NCI-H524 treated with DMSO at 0.1 percent for 48 hours (cell line): ENCODE measurements at places on chromosomes 16 and 17.

DNA sequence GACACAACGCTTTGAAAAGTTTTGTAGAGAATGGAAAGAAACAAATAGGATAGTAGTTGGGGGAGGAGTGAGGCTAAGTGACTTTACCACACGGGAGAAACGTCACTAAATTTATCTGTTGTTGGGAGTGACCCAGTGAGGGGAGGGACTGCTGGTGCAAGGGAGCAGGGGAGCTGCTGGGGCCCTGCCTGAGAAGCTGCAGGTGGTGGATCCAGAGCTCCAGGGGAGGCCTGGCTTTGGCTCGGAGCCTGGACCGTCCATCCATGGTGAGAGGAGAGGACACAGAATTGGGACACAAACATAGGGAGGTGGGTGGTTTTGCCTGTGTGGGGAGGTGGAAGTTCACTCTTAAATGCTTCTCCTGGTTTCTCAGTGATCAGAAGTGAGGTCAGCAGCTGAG, 107.6 kb downstream of the GOSR1 start:
- no peak for DNase-seq

- DNase-seq = no peak
Measured at GRCh38 chr17:13418891-13419290, 182.8 kb downstream of the HS3ST3A1 start.

GRCh38 chr17:39660397-39661385, 4.5 kb upstream of the TCAP start:
- peak; percentile 21 for DNase-seq

- no peak for DNase-seq
Measured at GRCh38 chr17:28392491-28392890, 13.5 kb downstream of the SLC46A1 start.

- DNase-seq = no peak
Measured at GRCh38 chr16:84594725-84595038, 23.2 kb downstream of the COTL1 start.

DNA sequence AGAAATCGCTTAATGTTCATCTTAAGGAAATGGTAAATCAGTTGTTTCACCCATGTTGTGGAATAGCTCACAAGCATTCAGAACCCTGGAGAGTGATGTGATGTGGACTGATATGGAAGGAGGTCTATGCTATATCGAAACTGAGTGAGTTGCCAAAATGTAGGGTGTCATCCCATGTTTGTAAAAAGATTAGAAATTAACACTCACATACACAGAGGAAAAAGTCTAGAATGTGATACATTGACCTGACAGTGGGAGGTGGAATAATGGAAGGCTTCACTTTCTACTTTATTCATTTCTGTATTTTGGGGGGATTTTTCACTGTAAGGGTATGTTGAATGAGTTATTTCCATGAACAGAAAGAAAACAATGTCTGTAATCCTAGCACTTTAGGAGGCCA, 4.7 kb upstream of the PRM1 start:
- DNase-seq = no peak
